ENCODE measurements at places on chromosomes 6 and 20.

DNA sequence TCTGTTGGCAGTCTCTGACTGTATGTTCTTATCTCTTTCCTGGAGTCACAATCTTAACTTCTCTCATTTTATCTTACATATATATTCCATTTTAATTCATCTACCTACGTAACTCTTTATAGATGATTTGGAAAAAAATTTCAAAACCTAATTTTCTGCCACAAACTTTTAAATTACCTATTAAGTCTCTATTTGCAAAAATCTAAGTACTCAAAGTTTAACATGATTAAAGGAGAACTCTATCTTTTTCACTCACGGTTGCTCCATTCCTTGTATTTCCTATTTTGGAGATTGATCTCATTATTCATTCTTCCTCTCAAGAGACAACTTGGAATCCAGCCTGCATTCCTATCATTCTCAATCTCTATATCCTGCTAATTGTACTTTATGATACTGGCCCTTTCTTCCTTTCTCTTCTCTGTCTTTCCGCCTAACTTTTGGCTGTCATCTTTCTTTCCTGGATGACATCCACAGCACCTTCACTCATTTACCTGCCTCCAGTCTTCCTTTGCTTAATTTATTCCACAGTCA is 1071.1 kb upstream of the CITED2 start:
- no peaks in the 10 kb centered on the region for H3K36me3 ChIP-seq
- H3K27ac ChIP-seq, result no peak overlapping the region
- H3K4me1 ChIP-seq, result peaks cover 14% of the 10 kb centered on the region
- no peak for DNase-seq

- no peak for DNase-seq
- H3K27ac ChIP-seq, result no peak overlapping the region
- no peaks in the 10 kb centered on the region for H3K27me3 ChIP-seq
- no peaks in the 10 kb centered on the region for H3K36me3 ChIP-seq
- peaks cover 19% of the 10 kb centered on the region for H3K4me1 ChIP-seq
Observed at GRCh38 chr6:157272866-157273755, 50.2 kb downstream of the TMEM242 start.

DNA sequence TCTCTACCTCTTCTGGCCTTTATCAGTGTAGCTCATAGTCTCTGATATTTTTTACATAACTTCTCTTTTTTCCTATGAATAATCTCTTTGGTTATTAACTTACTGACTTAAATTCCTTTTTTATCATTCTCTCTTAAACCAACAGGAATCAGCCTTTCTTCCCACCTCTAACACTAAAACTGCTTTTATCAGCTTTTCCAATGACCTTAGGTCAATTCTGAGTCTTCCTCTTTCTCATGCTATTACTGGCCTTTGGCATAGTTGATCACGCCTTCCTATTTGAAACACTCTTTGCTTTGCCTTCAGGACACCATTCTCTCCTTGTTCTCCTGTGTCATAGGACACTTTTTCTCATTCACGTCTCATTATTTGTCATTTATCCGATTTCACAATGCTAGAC is 8.1 kb upstream of the HINT3 start:
- no peak for DNase-seq
- H3K4me1 ChIP-seq, result peaks cover 35% of the 10 kb centered on the region
- no peaks in the 10 kb centered on the region for H3K36me3 ChIP-seq
- H3K27me3 ChIP-seq, result no peaks in the 10 kb centered on the region
- no peak overlapping the region for H3K4me3 ChIP-seq

- no peak for DNase-seq
Observed at GRCh38 chr6:167094820-167095637, 27.9 kb upstream of the CCR6 start.

DNA sequence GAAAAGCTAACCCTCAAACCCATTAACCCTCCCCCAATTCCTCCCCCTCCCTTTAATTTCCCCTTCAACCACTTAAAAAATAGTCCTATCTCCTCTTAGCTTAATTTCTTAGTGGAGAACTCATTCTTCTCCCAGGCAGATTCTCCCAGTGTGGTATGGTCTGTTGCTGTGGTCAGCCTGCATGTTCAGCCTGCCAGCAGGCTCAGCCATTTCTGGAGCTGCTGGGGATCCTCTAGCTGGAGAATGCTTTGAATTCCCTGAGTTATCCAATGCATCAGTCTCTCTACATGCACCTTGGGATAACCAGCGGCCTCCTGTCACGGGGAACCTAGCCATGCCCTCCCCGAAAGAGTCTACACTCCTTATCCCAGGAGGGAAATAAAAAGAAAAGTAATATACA is 375.4 kb upstream of the RSPO3 start:
- no peaks in the 10 kb centered on the region for H3K27me3 ChIP-seq
- DNase-seq, result no peak
- H3K36me3 ChIP-seq, result no peaks in the 10 kb centered on the region

DNA sequence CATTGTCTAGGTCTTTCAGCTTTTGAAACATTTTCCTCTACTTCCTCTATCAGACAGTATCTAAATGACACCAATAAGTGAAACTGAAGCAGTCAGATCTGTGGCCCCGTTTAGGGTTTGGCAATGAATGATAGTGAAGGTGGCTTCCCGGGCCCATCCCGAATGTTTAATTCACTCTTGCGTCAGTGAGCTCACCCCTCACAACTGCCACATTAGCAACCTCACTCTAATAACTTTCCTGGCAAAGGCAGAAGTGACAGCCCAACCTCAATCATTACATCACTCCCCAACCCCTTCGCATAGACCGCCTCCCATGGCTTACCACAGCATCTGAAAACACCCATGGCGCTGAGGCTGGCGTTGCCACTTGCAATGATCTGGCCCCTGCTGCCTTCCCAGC is 92.4 kb upstream of the CD83 start:
- H3K4me1 ChIP-seq, result no peaks in the 10 kb centered on the region
- H3K4me3 ChIP-seq, result no peak overlapping the region
- H3K36me3 ChIP-seq, result no peaks in the 10 kb centered on the region
- no peak for DNase-seq
- H3K27me3 ChIP-seq, result no peaks in the 10 kb centered on the region
- H3K27ac ChIP-seq, result no peak overlapping the region
